ENCODE measurements at places on chromosomes 16 and 17.

GRCh38 chr17:75205793-75206163 is 299 bp downstream of the NUP85 start:
- DNase-seq = no peak

GRCh38 chr16:87536795-87537142 is 43.9 kb upstream of the ZCCHC14 start:
- no peak for DNase-seq

DNA sequence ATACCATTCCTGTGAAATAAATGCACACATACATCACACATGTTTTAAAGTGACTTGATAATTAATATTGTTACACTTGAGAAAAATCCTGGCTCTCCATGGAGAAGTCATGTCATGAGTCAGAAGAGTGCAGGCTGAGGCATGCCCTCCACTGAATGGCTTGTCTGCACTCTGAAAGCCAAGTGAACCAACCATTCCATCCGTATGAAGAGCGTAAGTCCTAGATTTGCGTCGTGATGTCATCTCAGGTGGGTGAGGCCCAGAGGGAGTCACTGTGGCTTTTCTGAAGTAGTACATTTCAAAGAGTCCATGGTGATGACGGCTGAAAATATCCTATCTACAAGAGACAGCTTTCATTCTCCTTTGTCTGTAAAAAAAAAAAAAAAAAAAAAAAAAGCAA is 83.5 kb upstream of the IRX5 start:
- DNase-seq = no peak

- DNase-seq = no peak
These were observed 45.2 kb upstream of the MAP3K14 start for GRCh38 chr17:45361976-45362375.

DNA sequence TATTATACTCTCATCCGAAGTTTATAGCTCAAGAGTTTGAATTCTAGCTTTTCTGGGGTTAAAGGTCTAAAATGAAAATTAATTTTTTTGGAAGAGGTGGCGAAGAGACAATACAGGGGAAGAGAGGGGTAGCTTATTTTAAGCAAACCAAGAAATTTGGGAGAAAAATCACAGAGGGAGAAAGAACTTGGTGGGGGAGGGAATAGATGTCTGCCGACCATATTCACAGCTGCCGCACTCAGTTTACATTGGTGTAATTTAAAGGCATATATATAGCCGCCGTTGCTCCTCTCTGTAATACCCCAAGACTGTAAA is 6.5 kb upstream of the ZFHX3 start:
- no peak for DNase-seq

DNA sequence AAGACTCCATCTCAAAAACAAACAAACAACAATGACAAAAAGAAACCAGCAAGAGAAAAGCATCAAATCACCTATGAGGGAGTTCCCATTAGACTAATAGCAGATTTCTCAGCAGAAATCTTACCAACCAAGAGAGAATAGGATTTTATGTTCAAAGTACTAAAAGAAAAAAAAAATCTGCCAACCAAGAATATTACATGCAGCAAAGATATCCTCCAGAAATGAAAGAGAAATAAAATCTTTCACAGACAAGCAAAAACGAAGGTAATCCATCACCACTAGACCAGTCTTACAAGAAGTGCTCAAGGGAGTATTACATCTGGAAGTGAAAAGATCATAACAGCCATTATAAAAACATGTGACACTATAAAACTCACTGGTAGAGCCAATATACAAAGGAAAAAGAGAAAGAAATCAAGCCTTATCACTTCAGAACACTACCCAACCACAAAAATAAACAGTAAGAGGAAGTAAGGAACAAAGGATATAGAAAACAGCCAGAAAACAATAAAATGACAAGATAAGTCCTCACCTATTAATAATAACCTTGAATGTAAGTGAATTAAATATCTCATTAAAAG is 66.3 kb downstream of the STX8 start:
- DNase-seq = no peak

DNA sequence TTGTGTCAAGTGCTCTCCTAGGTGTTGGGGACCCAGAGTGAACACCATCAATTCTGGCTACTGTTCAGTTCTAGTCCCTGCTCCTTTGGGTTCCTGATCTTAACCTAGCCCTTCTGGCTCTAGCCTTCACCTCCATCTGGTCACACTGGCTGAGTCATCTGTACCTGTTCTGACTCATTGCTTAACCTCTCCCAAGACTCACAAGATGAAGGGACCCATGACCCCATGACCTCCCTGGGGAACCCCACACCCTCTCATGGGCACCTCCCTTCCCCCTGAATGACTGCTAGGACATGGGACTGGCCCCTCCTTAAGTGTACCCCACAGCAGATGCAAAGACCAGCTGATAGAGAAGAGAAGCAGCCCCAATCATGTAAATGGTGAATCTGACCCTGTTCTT is 345.8 kb upstream of the CDH5 start:
- DNase-seq = no peak

DNA sequence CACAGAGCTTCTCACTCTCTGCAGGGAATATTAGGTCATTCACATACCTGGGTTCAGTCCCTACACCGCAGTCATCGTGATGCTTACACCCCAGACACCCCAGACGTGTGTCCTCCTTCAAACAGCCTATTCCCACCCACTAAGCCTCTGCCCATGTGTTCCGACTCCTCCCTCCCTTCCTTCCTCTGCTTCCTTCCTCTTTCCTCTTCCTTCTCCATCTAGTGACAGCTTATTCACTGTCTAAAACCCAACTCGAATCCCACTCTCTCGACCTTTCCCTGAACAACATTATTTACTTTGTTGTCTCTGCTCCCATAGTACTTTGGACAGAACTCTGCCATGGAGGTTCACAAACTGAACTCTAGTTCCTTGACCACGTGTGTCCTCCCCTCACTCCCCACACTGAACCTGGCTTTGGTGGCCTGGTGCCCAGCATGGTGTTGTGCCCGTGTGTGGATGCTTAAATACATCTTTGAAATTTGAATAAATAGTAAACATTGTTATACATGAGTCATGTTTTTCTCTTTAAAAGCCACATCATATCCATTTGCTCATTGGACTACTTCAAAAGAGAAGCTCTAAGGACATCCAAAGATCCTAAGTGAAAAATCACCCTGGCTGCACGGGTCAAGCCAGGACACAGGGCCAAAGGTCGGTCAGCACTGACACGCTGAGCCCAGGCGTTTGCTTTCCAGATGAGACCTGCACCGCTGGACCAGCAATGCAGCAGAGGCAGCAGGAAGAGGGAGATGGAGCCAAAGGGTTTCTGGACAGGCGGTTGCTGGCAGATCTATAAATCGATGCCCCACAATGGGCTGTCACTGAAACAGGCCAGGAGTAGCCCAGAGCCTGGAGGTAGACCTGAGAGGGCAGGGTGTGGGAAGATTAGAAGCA is 14.1 kb upstream of the G6PC1 start:
- no peak for DNase-seq

DNA sequence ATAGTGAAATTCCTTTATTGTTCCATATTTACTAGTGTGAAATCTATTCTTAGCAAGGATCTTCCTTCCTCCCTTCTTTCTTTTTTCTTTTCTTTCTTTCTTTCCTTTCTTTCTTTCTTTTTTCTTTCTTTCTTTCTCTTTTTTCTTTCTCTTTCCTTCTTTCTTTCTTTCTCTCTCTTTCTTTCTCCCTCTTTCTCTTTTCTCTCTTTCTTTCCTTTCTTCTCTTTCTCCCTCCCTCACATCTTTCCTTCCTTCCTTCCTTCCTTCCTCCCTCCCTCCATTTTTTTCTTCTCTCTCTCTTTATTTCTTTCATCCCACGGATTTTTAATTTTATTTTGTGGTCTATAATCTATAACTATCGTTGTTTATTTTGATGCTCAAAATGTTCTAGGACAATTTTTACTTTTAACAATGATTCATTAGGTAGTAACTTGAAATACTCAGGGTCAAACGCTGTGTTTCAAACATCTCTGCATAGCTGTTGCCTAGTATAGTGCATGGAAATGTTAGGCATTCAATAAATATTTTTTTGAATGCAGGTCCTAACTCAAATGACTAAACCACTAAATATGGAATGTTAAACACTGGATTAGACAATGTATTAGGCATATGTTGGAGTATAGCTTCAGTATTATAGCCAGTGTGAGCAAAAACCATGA is 178.3 kb downstream of the MAP2K6 start:
- DNase-seq = no peak

All from GM18507 (cell line).